Stimulated activated CD8-positive, alpha-beta memory T cell treated with anti-CD3 and anti-CD28 coated beads, Interleukin-7, amount 100 ng/mL, for 48 hours (primary cell): ENCODE measurements at places on chromosomes 4 and X.

- no peak for DNase-seq
Measured at GRCh38 chrX:37083880-37084279, 75.7 kb downstream of the FAM47C start.

- no peak for DNase-seq
Measured at GRCh38 chr4:56857601-56858309, 36.3 kb upstream of the SPINK2 start.

DNA sequence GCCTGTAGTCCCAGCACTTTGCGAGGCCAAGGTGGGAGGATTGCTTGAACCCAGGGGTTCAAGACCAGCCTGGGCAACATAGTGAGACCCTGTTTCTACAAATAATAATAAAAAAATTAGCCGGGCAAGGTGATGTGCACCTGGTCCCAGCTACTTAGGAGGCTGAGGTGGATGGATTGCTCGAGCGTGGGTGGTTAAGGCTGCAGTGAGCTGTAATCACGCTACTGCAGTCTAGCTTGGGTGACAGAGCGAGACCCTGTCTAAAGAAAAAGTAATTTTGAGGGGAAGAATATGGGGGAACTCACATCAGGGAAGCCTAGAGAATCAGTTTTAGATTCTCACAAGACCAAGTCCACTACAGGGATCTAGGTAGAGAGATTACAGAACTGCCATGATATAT is 28.9 kb upstream of the LCORL start:
- no peak for DNase-seq

- DNase-seq = no peak
Measured at GRCh38 chrX:53716328-53717088, 30.0 kb upstream of the HUWE1 start.

GRCh38 chrX:38939067-38939466 is 137.8 kb downstream of the MID1IP1 start:
- DNase-seq = no peak

DNA sequence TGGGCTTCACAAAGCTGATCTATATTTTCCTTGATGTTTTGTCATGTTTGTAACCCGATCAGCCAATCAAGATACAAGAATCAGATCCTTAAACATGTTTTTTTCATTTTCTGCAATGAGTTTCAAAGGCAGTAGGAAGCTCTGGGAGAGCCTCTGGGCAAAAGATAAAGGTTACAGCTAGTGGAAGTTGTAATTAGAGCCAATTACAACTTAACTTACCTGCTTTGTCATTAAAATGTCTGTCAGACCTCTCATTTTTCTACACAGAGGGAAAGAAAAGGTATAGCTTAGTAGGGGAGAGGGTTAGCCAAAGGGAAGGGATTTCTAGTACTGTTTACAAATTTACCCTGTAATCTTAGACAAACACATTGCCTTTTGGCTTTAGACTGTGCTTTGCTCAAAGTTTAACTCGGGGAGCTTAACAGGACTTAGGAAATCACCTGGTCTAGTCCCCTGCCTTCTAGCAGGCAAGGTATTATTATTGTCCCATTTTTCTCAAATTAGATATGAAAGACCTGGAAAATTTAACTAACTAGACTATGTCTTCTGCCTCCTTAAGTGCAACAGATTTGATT is 55.8 kb downstream of the FGF16 start:
- no peak for DNase-seq

DNA sequence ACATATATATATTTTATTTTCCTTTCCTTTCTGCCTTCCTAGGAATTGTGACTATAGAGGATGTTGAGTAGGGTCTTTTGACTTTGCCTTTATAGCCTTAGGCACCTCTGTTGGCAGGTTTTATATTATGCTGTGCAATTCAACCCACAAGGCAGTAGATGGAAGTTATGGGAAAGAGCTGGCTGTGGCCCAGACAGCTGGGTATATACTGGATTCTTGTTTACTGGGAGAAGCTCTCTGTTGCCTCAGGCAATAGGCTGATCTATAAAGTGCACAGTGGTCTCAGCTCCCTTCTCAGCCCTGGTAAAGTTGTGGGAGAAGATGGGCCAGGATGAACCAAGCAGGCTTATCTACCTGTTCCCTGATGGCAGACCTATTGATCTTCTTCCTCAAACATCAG is 342.0 kb downstream of the GBA3 start:
- DNase-seq = no peak

GRCh38 chrX:40152741-40153344 is 55.1 kb upstream of the BCOR start:
- no peak for DNase-seq

- DNase-seq = no peak
Measured at GRCh38 chrX:46727441-46727840, 31.5 kb downstream of the SLC9A7 start.

- DNase-seq = no peak
Measured at GRCh38 chr4:39864391-39864790, 113.3 kb downstream of the PDS5A start.

- DNase-seq = no peak
Measured at GRCh38 chr4:125013891-125014290, 300.9 kb upstream of the FAT4 start.

DNA sequence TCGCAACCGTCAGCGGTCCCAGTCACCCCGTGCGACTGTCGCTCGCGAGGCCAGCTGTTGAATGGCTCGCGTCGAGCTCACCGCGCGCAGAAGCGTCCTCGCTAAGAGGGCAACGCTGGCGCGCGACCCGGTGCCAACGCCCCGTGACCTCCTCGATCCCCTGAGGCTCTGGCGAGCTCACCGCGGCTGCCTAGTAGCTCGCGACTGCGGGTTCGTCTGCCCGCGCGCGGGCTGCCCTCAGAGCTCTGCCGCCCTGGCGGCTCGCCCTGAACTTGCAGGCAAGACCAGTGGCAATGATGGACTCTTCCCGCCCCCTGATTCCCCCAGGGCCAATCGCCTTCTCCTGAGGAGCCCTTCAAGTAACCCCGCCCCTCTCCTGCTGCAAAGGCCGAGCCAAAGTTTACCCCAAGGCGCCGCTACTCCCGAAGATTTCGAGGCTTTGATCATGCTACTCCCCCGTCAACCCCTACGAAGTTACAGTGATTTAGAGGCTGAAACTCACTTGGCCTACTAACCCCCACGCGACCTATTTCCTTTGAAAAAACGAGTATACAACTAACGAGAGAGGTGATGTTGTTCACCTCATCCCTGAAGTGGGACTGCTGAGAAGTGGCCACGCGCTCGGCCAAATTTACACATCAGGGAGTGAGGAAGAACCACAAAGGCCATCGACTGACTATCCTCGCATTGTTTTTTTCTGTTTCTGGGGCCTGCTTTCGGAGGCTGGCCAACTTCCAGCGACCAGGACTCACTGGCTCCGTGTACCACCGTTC is 37.5 kb downstream of the PGRMC1 start:
- DNase-seq = peak; percentile 6

GRCh38 chrX:150236327-150236726 is 126.8 kb upstream of the MAMLD1 start:
- DNase-seq = no peak

- no peak for DNase-seq
Measured at GRCh38 chrX:54411732-54412131, 28.5 kb upstream of the TSR2 start.

DNA sequence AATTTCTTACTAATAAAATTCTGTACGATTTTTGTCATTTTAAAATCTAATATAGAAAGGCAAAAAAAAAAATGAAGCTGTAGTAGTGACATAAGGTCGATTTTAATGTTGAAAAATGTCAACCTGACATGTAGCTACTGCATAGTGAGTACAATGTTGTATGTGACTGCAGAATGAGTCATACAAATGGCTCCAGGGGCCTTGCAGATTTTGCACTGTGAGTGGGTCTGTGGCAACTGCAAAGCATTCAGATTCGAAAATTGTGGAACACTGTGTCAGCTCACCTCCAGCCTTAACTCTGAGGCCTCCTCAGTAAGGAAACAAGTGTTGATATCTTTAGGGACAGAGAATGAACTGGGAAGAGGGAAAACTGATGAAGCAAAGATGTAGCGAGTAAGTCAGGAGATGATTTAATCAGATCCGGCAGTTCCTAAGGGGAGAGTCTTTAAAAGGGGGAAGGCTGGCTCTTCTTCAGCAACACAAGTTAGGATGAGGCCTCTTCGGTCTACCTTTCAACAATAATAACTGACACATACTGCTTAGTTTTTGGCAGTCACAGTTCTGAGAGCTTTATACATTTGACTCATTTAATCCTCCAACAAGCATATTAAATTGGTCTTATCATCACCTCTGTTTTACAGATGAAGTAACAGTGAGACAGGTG is 24.9 kb downstream of the TKTL2 start:
- DNase-seq = no peak
